Kidney (tissue), 22 donors: ENCODE measurements at places on chromosomes 2 and 18. TPM values are rescaled to one million over a fixed set of nuclear protein-coding genes. Genes with fewer than 3 reads are reported as not detected.

DNA sequence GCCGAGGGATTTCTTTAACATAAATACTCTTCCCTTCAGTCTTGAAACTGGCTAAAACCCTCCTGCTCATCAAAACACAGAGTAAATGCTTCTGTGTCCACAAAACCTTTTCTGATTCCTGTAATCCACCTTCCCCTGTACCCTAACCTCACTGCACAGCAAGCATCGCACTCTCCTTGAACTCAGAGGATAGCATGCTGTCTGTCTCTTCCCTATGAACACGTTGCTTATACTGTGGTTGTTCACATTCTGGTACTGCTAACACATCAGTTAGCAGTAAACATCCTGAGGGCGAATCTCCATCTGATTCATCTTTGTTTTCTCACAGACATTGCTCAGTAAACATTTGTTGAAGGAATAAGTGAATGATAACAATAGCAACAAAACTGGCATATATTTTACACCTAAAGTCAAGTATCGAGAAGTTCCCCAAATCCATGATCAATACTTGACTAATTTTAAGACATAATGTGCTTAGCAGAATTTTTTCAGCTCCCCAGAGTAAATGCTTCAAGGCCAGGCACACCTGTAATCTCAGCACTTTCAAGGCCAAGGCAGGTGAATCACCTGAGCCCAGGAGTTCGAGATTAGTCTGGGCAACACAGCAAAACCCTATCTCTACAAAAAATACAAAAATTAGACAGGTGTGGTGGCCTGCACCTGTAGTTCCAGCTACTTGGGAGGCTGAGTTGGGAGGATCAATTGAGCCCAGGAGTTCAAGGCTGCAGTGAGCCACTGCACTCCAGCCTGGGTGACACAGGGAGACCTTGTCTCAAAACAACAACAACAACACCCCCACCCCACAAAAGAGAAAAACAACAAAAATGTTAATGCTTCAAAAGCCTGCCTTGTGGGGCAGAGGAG lies 45.6 kb upstream of the LPIN2 start:
- no peak for DNase-seq

DNA sequence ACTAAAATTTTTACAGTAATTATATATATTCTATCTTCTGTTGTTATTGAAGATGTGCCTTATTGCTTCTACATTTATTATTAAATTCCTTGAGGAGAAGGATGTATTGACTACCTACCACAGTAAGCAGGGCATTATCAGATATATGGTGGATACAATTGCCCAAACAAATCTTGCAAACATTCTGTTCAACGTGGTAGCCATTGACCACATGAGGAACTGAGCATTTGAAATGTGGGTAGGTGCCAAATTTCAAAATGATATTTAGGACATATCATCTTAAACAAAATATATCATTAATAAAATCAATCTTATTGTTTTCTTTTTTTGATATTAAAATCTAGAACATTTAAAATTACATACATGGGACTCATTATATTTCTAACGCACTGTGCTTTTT lies 11.1 kb downstream of the SCN3A start:
- DNase-seq = no peak

DNA sequence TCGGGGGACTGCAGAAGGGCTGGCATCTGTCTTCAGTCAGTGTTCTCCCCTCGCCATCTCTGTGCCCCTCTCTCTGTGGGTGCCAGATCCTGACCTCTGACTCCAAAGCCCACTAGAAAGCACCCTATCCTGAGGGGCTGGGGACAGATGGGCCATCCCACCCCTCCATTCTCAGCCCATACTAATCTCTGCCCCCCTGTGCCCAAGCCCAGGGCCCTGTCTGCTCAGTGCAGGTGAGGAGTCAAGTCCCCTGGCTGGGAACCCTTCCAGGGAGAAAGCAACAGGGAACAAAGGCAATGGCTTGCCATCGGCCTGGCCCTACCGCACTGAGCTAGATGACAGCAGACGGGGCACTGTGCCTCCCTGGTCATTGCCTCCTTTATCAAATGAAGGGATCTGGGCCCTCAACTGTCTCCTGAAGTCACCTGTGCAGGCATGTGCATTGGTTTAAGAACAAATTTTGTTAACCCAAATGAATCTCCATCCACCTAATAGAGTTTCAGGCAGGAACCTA lies 42.7 kb upstream of the ID2 start:
- DNase-seq = no peak

GRCh38 chr2:136917411-136917881 lies 152.1 kb downstream of the THSD7B start:
- DNase-seq = no peak

DNA sequence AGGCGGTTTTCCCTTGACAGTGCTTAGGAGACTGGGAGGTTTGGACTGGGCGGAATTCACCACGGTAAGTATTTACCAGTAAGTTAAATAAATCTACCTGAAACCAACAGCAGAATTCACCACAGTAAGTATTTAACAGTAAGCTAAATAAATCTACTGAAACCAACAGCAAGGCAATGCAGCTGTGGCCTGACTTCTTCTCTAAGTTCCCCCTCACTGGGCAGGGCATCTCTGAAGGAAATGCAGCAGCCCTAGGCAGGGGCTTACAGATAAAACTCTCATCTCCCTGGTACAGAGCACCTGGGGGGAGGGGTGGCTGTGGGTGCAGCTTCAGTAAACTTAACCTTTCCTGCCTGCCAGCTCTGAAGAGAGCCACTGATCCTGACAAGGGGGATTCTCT lies 432.5 kb upstream of the LRRTM1 start:
- DNase-seq = no peak

GRCh38 chr2:3600256-3600855 lies 5.4 kb downstream of the COLEC11 start:
- DNase-seq = no peak

DNA sequence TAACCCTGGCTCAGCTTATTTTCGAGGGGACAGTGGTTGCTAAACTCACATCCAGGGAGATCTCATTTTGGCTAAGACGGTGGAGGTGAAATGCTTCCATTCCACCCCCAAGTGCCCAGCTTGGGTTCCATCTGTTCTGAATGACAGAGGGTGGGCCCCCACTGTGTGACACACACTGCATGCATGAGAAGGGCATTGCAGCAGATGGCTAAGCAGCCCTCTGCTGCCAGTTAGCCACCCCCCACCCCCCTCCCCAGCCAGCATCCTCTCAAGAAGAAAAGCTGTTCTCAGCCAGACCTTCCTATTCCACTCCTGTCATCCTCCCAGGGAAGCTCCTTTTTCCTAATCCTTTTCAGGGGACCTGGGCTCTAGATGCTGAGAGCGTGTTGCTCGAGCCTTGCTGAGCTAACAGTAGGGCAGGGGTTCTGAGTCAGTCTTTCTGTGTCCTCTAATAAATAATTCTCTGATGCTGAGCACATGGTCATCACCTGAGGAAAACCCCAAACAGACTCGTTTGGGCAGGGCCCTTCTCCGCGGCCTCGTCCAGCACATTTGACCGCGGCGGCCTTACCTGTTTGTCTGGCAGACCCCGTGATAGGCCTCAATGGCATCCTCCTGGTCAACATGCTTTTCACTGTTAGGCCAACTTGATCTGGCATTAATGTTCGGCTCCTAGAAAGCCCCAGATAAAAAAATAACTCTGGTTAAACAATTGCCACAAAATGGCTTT lies 49.5 kb upstream of the ACAA2 start:
- DNase-seq = no peak

- no peak for DNase-seq
These were observed 19.0 kb upstream of the SIX2 start for GRCh38 chr2:45028276-45028675.

DNA sequence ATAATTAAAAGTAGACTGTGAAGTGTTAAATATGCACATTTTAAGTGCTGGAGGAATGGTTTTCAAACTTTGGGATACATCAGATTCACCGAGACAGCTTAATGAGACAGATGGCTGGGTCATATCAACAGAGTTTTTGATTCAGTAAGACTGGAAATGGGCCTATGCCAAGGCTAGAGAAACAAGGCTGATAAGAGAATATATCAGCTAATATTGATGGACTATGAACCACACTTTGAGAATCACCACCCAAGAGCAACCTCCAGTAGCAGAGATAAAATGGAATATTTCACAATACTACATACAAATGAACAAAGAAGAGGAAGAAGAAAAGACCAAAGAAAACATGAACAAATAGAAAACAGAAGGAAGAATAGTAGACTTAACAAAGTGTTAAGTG lies 450.2 kb upstream of the KLHL29 start:
- DNase-seq = no peak

DNA sequence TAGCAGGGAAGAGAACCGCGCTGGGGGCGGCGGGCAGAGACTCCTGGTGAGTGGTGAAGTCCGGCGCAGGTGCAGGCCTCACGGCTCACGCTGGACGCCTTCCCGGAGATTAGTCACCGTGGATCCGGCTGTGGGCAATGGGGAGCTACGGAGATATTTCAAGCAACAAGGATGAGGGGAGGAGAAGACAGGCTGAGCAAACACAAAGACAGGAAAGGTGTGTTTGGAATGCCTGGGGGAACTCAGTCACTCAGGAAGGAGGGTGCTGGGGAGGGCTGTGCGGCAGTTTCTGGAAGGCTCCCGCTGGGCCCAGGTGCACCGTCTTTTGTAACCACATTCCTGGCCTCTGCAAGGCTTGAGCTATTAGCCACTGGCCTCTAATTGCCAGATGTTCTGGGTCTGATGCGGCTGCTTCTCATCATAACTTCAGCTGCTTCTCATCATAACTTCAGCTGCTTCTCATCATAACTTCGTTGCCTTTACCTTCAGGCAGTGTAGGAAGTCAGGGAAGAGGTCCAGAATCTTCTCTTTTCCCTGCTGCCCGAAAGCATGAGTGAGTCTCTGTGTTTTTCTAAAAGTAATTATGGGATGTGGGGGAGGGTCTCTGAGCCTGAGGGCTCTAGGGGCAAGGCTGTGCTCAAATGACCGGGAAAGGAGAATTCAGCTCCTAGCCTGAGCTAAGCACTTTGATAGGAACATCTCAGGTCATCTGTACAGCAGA lies 118.9 kb downstream of the PXDN start:
- DNase-seq = peak; percentile 77

- no peak for DNase-seq
These were observed 801.6 kb downstream of the MBD2 start for GRCh38 chr18:53422896-53423295.

The CAD gene
- polyA plus RNA-seq = 8.8 TPM

The COL3A1 gene
- polyA plus RNA-seq = 32.2 TPM

The CD8B2 gene
- polyA plus RNA-seq = 0.71 TPM
